ENCODE measurements at places on chromosomes 12 and 14.

DNA sequence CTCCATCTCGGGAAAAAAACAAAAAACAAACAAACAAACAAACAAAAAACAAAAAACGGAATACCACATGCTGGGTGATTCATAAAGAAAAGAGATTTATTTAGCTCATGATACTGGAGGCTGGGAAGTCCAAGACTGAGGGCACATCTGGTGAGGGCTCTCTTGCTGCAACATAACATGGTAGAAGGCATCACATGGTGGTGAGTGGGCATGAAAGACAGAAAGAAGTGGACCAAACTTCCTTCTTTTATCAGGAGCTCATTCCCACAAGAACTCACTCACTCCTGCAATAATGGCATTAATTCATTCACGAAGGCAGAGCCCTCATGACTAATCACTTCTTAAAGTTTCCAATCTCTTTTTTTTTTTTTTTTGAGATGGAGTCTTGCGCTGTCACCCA is 8.0 kb upstream of the LGMN start:
- no peak for DNase-seq

- no peak for DNase-seq
Observed at GRCh38 chr14:61646366-61647116, 48.8 kb upstream of the HIF1A start.

GRCh38 chr12:14771651-14772137 is 31.6 kb downstream of the WBP11 start:
- no peak for DNase-seq

DNA sequence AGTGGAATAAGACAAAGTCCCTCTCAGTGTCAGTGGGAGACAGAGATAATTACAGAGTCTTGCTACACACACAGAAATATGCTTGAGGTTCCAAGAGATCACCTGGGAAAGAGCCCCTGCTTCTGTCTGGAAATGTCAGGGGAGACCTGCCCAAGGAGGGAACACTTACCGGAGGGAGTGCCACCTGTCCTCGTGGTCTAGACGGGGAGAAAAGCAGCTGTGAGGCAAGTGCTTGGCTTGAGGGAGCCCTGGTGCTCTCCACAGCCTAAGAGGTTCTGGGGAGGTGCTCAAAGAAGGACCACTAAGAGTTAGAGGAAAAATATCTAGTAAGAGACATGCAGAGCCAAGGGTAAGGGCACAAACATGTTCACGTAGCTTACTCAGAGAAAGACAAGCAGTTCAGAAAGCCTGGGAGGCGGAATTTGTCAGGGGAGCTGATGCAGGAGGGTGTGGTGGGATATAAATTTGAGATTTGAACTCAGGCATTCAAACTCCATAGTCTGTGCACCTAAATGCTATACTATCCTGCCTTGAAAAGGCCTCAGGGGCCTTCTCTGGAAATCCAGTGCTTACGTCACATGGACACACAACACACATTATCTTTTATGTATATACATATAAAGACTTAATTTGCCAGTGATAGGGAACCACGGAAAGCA is 38.2 kb upstream of the GNPNAT1 start:
- DNase-seq: no peak

GRCh38 chr14:38070061-38070588 is 137.6 kb upstream of the SSTR1 start:
- DNase-seq: no peak

- no peak for DNase-seq
Observed at GRCh38 chr14:89678768-89679167, 261.7 kb upstream of the FOXN3 start.

- no peak for DNase-seq
Observed at GRCh38 chr12:69671597-69671996, 27.5 kb downstream of the BEST3 start.

GRCh38 chr12:90683871-90684270 is 271.1 kb downstream of the CCER1 start:
- no peak for DNase-seq

DNA sequence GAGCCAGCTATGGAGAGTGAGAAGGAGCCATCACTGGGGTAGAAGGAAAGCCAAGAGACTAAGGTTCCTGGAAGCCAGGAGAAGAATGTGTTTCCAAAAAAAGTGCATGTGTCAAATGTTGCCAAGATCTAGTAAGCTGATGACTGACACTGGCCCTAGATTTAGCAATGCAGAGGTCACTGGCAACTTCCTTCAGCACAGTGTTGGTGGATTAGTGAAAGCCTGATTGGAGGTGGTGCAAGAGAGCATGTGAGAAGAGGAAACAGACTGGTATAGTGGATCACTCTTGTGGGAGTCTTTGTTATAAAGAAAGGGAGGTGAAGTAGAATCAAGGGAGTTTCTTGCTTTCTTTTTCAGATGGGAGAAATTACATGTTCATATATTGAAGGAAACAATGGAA is 34.1 kb upstream of the CHGA start:
- DNase-seq: no peak

- no peak for DNase-seq
Observed at GRCh38 chr14:85336817-85337216, 193.1 kb upstream of the FLRT2 start.

- no peak for DNase-seq
Observed at GRCh38 chr12:131808744-131809371, 19.3 kb upstream of the MMP17 start.

DNA sequence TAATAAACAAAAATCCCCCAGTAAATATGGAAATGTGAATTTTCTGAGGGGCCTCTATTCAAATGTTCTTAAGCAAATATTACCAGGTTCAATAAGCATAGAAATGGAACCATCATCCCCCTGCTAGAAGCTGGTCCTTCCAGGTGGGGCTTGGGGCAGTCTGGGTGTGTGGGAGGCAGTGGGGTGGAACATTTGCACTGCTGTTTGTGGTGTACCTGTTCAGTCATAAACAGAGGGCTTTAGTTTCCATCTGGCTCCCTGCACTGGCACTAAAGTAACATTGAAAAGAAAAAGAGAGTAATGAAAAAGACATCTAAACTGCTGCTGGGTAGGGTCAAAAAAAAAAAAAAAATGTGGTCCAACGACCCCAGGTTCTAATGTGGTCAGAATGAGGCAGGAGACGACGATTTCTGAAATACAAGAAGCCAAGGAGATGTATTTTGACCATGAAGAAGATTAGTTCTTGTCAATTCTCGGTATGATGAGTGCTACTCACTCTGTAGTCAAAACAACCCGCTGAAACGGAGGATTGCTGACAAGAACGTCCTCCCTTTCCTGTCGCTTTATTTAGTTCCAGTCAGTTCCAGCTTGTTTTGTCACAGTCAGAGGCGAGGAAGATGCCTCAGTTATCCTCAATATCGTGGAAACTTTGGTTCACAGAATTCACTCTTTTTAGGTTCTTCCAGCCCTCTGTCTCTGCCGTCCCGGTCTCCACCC is 44.2 kb upstream of the MANSC4 start:
- DNase-seq: no peak

- no peak for DNase-seq
Observed at GRCh38 chr12:110578694-110579534, 4.2 kb downstream of the PPTC7 start.

GRCh38 chr12:77160931-77161330 is 95.6 kb upstream of the E2F7 start:
- DNase-seq: no peak

GRCh38 chr12:6950401-6950801 is 755 bp upstream of the PTPN6 start:
- no peak for DNase-seq

DNA sequence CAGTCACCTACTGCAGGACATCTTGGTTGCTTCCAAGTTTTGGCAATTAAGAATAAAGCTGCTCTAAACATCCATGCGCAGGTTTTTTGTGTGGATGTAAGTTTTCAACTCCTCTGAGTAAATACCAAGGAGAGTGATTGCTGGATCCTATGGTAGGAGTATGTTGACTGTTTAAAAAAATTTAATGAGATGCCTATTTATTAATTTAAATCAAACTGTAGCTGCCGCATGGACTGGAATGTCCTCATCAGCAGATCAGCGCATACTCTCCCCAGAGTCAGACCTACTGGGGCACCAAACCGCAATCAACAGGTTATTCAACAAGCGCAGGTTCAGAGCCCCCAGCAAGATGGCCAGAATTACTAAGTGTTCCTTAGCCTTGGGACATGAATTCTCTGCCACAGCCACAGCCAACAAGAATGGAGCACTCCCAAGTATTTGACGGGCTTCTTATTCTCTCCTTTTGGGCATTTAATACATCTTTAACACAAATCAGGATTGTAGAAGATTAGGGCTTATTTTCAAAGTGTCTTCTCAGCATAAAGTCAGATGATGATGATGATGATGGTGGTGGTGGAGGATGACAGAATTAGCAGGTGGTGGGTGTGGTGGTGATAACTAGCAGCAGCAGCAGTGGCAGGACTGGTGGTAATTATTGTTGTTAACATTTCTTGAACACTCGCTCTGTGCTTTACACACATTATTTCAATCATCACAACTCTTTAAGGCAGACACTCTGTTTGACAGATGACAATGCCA is 170.7 kb downstream of the CHST11 start:
- DNase-seq: no peak

GRCh38 chr12:4610481-4610880 is 38.4 kb downstream of the AKAP3 start:
- DNase-seq: no peak

GRCh38 chr12:116280595-116281290 is 3.2 kb upstream of the MED13L start:
- DNase-seq: no peak

DNA sequence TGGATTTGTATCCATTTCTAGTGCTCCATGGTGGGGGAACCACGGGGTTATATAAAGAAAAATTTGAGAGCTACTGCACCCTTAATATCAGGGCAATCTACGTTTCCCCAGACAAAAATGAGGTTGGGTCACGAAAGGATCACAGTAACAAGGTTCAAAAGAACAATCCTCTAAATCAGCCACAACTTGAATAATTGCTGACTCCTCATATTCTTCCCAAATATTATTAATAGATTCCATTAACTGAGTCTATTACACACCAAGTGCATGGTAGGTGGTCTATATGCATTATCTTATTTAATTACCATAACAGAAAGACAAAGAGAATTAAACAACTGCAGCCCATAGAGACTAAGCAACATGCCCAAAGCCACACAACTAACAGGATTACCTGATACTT is 438.2 kb downstream of the ETNK1 start:
- DNase-seq: no peak

- DNase-seq: no peak
Observed at GRCh38 chr12:114700392-114701103, 16.6 kb upstream of the TBX3 start.

DNA sequence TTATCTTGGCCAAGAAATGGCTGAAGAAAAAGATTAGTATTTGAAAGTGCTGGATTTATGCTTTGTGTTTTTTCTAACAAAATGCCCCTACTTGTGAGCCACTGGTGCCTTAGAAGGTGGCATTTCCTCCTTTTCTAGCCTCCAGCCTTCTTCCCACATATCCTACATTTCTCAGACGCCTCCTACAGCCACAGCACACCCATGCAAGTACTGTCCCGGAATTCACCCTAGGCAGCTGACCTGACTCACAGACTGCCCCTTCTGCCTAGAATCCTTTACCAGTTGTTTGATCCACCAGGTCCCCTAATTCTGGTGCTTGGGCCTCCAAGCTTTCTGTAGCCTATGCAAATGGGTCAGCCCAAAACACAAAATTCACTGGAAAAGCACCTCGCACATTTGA is 166.0 kb downstream of the FOXN3 start:
- no peak for DNase-seq

DNA sequence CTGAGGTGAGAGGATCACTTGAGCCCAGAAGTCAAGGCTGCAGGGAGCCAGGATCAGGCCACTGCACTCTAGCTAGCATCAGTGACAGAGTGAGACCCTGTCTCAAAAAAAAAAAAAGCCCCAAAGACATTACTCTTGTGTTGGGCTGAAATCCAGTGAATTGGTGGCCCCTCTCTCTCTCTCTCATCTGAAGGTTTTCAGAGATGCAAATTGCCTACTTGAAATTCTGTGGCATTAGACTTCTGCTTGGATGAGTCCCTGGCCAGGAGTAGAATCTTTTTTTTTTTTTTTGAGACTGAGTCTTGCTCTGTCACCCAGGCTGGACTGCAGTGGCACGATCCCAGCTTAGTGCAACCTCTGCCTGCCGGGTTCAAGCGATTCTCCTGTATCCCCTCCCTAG is 112.0 kb upstream of the ATF7IP start:
- DNase-seq: no peak

DNA sequence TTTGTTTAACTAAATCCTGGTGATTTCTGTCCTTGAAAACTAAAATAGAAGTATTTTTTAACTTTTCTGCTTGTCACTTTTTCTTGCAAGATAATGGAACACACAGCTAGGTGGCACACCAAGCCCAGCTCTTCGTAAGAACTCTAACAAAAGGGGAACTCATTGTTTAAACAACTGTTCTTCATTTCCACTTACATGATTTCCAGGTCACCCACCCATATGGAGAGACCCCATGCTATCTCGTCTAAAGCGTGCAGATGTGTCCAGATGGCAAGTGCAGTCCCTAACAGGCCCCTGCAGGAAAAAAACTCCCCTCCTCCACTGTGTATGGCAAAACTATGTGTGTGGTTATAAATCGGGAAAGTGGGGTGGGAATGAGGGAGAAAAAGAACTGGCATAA is 43.3 kb upstream of the NT5DC3 start:
- DNase-seq: peak; percentile 16

GRCh38 chr12:110844551-110845338 is 2.0 kb upstream of the CCDC63 start:
- peak; percentile 35 for DNase-seq

DNA sequence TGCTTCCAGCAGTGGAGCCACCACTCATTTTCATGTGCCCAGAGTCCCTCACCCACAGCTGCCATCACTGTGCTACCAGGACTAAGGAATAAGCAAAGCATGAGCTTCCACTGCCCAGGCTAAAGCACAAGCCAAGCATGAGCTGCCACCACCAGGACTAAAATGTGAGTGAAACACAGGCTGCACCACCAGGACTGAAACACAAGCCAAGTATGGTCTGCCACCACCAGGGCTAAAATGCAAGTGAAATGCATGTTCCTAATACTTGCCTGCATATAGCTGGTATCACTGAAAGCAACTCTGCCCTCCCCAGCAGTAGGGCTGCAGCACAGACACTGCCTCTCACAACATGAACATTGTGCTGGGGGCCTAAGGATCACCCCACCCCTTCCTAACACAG is 30.0 kb downstream of the CEP83 start:
- no peak for DNase-seq

DNA sequence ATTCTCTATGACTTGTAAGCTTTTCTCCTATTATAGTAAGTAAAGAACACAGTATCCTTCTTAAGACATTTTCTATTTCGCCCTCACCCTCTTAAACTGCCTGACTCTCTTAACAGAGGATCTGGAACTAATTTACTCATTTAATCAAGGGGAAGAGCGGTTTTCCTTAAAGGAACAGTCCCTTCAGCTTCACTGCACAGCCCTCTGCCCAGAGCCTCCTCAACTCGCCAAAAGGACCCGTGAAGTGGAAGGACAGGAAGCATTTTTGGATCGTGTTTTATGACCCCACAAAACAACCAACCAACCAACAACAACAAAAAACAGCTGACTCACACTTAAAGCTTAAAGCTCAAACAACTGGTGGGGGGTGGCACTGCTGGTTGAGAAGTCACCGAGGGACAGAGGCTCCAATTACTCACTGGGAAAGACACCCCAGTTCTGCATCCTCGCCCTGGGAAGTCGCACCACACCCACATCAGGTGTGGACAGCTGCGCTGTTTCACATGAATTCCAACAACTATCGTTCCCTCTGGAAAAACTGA is 35.7 kb downstream of the NID2 start:
- no peak for DNase-seq

GRCh38 chr14:104542871-104543830 is 36.4 kb upstream of the C14orf180 start:
- no peak for DNase-seq

Data from BE2C (cell line).